ENCODE measurements at places on chromosomes 3 and 15.

GRCh38 chr3:72429589-72430353, 418.5 kb downstream of the SHQ1 start:
- DNase-seq = no peak

- DNase-seq = no peak
These were observed 87.1 kb downstream of the ADAMTS17 start for GRCh38 chr15:100254691-100255090.

- no peak for DNase-seq
These were observed 655.5 kb downstream of the GBE1 start for GRCh38 chr3:81105789-81106488.

DNA sequence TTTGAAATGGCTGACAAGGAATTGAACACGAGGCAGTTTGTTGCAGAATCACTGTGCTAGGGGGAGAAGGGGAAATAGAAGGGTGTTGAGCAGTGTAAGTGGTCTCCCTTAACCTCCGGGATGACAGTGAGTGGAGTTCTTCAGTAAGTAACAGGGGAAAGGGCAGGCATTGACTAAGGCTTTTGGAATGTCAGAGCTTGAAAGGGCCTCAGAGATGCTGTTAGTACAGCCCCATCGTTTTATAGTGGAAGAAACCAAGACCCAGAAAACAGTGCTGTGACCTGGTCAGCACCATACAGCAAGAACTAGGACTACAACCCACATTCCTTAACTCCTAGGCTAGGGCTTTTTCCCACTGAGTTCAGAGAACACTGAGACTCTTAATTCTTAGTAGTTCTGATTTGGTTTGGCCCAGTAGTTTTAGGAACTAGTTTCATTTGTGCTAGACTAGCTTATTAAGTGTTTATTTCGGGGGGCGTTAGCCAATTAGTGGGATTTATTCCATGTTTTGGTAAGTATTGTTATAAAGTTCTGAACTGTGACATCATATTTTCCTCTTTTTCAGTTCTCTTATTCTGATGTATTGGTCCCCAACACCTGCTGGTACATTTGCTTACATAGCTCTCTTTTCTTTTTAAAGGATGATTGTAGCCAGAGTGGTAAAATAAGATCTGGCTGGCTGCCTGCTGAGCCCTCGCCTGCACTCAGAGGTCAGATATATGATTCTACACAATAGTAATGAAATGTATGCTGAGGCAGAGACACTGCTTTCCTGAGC, 34.2 kb downstream of the RAB11A start:
- no peak for DNase-seq

GRCh38 chr3:114127517-114127916, 51.3 kb downstream of the DRD3 start:
- no peak for DNase-seq

GRCh38 chr3:58519668-58520402, 17.2 kb downstream of the ACOX2 start:
- DNase-seq = no peak

DNA sequence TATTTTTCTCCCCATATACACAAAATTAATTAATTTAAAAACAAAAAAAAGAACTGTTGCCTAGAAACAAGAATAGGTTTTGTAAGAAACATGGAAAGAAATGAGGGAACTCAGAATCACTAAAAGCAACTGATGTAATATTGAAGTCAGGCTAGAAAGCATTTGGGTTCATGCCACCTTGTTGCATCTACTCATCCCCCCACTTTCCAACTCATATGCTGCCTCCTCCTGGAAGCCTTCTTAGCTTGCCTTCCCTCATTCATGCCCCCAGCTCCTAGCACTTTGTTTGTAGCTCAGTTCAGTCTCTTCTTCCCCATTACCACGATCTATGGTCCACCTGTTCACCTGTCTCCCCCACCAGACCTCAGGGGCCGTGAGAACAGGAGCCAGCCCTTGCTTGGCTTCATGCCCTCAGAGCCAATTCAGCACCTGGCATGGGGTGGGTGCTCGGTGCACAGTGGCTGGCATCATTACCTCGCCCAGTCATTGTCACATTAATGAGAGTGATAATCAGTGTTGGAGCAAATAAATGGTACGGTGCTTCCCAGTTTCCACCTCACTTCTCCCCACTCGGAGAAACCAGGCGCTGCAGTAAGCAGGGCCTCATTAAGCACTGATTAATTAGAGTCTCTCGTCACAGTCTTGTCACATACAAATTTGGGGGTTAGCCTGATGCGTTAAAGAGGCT, 62.4 kb upstream of the SLC6A1 start:
- no peak for DNase-seq

DNA sequence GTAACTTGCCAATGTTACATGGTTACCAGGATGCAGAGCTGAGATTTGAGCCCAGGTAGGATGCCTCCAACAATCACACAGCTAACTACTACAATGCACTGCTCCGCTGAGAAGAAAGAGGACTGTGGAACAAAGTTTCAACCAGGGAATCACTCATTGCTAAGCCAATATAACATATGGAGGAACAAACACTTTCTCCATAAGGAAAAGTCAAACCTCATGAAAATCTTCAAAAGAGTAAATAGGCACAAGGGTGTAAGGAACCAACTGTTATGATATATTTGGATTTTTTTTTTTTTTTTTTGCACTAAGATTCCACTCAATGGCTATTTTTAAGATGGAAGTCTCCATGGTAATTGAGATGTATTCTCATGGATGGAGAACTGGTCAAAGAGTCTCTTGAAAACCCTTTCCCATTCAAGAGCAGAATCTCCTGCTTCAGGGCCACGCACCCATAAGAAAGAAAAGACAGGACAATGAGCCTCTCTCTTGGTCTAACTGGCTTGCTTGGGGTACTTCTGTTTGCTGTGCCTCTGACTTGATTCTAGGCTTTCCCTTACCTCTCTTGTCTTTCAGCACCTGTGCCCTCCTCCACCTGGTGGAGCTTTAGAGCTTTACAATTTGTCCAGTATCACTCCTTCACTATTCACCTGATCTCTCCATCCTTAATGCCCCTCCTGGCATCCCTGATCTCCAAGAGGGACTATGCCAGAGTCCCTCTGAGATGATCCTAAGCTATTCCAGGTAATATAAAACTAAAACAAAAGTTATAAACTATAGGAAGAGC, 252.8 kb downstream of the NTRK3 start:
- no peak for DNase-seq

GRCh38 chr3:115533218-115533617, 90.1 kb upstream of the GAP43 start:
- DNase-seq = no peak

DNA sequence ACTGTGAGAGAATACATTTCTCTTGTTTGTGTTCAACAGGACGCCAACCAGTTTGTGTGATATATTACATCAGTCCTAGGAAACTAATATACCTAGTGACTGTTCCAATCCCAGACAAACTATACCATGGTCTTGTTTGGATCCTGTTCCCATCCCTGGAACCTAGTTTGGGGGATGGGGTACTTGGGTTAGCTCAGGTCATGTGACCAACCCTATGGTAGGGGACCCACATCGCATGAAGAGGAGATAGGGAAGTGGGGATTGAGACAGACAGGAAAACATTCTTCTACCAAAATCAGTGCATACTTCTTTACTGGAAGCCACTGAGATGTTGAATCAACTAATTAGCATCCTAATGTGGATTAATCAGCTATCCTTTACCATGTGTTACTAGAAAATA, 146.1 kb downstream of the THSD4 start:
- DNase-seq = no peak

GRCh38 chr3:109175411-109175810, 38.9 kb downstream of the C3orf85 start:
- no peak for DNase-seq

DNA sequence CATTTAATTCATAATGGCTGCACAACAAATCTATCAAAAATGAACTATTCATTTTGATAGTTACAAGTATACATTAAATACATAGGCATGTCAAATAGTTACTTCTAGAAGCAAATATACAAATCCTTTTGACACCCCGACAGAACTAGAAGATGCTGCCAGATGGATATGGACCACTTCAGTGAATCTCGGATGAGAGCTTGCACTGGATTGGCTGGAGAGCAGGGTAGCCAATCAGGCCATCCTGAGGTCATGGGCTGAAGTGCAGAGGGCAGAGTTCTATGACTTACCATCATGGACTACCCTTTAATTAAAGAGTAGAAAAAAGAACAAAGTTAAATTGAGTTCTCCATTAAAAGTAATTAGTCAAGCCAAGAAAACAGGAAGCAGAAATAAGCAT, 8.3 kb downstream of the CCNL1 start:
- no peak for DNase-seq

- no peak for DNase-seq
These were observed 531.3 kb downstream of the ROBO1 start for GRCh38 chr3:79236496-79236895.

GRCh38 chr15:77599899-77600298, 32.8 kb downstream of the LINGO1 start:
- peak; percentile 9 for DNase-seq

DNA sequence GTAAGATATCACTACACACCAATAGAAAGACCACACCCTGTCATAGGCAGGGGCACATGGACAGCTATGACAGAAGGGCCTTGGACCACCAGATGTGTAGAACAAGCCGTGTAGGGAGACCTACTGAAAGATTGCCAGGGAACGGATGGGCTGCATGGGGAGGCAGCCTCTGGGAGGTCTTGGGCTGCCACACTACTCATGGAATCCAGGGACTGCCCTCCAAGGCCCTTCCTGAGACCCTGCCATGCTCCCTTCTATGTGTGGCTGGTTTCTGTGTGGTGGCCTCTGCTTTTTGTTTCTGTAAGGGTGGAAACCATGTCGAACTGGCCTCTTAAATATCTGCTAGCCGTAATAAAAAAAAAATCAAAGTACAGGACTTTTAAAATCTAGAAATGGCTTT, 86.9 kb downstream of the OCA2 start:
- no peak for DNase-seq

GRCh38 chr3:16911916-16912315, 27.2 kb downstream of the PLCL2 start:
- no peak for DNase-seq

GRCh38 chr15:27541581-27541980, 557.5 kb downstream of the OCA2 start:
- no peak for DNase-seq

DNA sequence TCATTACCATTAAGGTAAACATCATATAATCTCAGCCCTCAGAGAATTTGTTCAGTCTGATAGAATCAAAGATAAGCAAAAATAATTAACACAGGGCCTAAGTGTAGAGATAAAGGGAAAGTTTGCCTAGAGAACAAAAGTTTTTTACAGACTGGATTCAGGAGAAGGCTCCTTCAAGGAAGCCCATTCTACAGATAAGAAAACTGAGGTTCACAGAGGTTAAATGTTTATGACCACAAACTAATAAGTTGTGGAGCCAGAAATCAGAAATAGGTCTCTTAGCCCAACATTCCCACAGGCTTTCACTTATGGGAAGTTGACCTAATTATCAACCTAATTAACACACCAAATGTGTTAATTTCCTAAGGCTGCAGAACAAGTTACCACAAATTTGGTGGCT, 110.7 kb downstream of the ZMAT3 start:
- no peak for DNase-seq

DNA sequence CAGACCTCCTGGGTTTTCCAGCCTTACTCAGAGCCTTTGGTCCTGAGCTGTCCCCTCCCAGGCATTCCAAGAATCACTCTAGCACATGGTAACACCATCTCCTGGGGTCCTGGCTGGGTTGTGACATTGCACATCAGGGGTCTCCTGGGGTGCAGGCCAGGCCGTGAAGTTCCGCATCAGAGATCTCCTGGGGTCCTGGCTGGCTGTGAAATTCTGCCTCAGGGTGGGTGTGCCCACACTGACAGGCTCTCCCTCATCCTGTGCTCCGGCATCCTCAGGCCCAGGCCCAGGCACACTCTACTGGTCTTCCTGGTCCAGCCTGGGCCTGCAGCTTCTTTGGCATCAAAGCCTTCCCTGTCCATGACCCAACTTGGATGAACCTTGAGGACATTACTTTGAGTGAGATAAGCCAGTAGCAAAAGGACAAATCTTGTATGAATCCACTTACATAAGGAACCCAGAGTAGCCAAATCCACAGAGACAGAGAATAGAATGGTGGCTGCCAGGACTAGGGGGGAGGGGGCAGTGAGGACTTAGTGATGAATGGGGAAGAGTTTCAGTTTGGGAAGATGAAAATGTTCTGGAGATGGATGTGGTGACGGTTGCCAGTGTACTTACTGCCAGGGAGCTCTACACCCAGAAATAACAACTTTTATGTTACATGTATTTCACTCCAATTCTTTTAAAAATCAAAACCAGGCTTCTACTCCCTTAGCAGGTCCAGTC, 49.1 kb upstream of the KLF13 start:
- no peak for DNase-seq

- no peak for DNase-seq
These were observed 187.1 kb upstream of the PROK2 start for GRCh38 chr3:71972031-71972430.

DNA sequence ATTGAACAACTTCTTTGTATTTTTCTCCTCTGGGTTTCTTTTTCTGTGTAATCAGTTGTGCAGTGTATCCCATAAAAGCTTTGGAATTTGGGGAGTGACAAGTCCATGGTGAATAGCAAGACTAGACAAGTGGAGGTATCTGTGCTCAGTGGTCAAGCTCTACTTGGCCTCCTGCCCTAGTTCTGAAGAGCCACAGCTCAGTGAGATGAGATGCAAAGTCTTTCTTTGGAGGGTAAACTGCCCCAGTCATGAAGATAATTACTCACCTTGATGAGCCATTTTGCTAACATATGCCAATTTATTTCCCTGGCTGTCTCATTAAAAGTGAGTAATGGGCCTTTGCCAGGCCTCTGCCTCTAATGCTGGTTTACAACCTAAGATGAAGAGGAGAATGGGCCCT, 271.2 kb upstream of the TRIM42 start:
- DNase-seq = no peak

- DNase-seq = no peak
These were observed 99.0 kb downstream of the MAP2K5 start for GRCh38 chr15:67641453-67641852.

GRCh38 chr3:184423561-184423960, 43.7 kb downstream of the CHRD start:
- DNase-seq = no peak

DNA sequence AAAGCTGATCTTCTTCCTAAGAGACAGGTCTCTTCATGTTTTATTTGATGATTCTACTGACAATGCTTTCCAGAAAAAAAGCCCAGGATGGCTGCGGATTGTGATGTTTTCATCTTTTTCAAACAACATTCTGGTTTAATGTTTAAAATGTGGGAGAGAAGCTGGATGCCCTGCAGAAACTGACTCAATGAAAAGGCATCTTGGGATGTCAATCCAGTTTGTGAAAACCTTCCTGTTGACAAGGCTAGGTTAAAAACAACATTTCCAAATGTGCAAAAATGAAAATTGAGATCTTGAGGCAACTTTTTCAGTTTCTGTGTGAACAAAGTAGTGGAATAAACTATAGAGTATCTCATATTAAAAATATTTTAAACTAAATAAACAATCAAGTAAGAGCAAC, 156.0 kb upstream of the MRPL3 start:
- DNase-seq = no peak

GRCh38 chr3:123789160-123789559, 95.0 kb downstream of the MYLK start:
- DNase-seq = no peak

DNA sequence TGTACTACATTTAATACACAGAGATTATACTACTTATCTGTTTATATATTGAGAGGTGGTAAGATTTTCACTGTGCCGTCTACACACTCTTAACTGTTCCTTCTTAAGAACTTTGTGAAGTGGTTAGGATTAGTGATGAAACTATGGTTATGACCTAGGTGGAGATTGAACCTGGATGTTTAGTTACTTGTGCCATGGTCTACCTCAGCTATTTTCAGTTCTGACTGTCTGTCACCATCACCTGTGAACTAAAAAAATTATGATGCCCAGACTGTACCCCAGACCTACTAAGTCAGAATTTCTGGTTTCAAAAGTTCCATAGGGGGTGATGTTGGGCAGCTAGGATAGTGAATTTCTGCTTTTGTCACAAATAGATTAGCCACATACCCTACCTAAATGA, 6.4 kb downstream of the RASA2 start:
- no peak for DNase-seq

All from activated CD4-positive, alpha-beta T cell treated with anti-CD3 and anti-CD28 coated beads for 48 hours (primary cell).